ENCODE measurements at places on chromosomes 1 and 21.

- DNase-seq = no peak
These were observed 10.7 kb upstream of the TARBP1 start for GRCh38 chr1:234489698-234490077.

GRCh38 chr1:193519922-193520321 is 333.5 kb upstream of the B3GALT2 start:
- no peak for DNase-seq

DNA sequence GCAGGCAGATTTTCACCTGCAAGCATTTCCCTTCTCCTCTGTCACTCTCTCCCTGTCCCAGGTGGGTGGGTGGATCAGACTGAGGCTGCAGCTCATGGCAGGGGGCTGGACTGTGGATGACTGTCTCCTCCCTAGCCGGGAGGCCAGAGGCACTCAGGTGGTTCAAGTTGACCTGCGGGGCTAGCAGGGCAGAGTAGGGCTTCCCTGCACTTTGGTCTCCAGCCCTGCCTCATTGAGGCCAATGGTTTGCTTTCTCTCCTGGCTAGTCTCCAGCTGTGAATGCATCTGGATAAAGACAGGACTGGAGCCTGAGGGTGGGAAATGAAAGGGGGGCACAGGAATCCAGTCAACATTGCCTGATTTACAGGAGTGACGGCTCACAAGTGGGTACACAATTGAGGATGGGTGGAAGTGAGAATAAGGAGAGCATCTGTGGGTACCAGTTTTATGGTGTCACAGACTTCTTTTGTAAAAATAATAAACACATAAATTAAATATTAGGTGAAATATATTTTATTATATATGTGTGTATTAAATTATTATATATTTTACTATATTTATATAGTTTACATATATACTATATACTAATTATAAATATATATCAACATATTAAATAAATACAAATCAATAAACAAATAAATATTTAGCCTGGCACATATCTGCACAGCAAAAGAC is 25.6 kb downstream of the RUNX1 start:
- DNase-seq = no peak

GRCh38 chr1:53552146-53552861 is 93.1 kb downstream of the DMRTB1 start:
- no peak for DNase-seq

DNA sequence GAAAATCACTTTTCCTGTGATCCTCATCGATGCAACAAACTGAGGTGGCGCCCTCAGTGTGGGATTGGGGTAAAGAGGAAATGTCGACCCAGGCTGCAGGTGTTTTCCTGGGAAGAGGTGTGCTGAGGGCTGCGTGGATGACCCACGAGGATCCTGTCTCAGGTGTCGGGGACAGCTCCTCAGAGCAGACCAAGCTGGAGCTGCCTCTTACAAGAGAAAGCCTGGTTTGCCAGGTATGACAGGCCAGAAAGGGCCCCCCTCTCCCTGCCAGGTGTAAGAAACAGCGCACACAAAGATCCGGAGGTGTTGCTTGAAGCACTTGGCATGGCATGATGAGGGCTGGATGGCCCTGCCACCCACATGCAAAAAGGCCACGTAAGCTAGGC is 12.6 kb downstream of the FHAD1 start:
- no peak for DNase-seq

DNA sequence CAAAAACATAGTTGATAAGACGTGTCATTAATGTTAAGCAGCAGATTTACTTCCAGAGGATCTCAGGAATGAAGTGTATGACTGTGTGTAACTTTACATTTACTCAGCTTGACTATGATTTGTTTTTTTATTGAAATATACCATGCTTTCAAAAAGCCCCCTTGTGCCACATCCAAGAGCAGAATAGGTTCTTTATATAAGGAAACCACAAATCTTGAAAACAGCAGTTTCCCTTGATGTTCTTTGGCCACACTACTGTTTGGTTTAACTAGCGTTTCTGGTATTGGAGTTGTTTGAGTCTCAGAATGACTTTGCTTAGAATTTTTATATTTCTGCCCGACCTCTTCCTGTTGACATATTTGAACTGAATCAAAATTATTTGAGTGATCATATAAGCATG is 25.0 kb downstream of the LRRC8C start:
- DNase-seq = no peak

GRCh38 chr21:44815852-44816628 is 1.8 kb downstream of the SUMO3 start:
- no peak for DNase-seq

DNA sequence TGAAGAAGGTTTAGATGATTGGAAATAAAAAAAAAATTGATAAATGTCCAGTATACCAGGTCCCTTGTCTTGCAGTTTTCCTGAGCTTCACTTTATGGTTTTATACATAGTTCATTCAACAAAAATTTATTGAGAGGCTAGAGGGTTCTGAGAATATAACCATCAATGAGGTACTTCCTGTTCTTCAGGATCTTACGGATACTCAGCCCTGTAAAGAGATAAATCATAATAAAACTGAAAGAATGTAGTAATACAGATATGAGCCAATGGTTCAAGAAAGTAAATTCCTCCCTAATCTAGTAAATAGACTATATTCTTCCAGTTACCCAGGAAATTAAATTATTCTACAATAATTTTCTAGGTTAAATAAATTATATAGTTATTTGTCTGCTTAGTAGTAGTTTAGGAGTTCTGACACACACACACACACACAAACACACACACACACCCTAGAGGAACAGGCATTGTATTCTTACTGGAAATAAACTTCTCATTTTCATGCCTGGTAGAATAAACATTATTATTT is 70.4 kb upstream of the HMCN1 start:
- no peak for DNase-seq

- no peak for DNase-seq
These were observed 25.3 kb downstream of the CHI3L2 start for GRCh38 chr1:111252786-111253185.

DNA sequence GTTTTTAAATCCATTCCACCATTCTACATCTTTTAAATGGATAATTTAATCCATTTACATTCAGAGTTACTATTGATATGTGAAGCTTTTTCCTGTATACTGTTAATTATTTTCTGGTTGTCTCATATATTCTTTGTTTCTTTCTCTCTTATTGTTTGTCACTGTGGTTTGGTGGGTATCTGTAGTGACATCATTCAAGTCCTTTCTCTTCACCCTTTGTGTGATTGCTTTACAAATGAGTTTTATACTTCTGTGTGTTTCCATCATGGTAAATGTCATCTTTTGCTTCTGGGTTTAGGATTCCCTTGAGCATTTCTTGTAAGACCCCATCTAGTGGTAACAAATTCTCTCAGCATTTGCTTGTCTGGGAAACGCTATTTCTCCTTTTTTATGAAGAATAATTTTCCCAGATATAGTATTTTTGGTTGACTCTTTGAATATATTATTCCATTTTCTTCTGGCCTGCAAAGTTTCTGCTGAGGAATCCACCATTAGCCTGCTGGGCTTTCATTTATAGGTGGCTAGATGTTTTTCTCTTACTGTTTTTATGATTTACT is 10.2 kb downstream of the LY9 start:
- DNase-seq = no peak

DNA sequence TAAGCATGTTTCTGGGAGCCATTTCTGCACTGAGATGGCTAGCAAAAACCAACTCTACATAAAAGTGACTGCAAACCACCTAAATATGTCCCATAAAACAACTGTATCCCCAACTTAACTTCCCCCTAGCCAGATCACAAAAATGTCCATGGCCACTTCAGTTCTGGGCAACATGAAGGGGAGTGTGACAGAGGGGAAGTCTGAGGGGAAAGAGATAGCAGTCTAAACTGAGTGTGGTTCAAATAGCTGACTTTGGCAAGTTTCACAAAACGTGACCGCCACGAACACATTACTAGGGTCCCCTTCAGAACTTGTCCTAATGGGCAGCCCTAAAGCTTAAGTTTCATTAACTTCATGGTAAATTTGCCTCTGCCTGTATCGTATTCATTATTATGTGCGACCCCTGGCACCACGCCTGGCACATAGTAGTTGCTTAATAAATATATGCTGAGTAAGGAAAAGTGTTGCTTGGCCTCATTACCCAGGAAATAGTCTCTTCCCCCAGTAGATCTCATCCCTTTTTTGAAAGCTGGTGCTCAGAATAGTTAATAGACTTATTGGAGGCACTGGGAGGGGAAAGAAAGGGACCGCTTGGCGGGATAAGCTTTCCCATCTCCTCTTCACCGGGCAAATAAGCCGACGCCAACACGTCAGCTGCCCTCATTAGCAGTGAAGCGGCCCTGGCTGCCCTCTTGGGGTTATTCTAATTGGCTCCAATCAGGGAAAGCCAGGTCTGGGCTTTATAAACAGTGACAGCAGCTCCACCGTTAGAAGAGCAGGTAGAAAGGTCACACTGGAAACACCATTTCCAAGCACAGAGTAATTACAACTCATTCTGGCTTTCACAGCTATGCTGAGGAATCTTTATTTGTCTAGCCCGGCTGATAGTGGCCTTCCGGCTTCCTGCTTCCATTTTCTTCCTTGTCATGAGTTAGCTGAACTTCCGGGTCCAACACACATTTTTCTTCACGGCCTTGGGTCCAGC is 122.1 kb downstream of the LRIG2 start:
- DNase-seq = no peak

DNA sequence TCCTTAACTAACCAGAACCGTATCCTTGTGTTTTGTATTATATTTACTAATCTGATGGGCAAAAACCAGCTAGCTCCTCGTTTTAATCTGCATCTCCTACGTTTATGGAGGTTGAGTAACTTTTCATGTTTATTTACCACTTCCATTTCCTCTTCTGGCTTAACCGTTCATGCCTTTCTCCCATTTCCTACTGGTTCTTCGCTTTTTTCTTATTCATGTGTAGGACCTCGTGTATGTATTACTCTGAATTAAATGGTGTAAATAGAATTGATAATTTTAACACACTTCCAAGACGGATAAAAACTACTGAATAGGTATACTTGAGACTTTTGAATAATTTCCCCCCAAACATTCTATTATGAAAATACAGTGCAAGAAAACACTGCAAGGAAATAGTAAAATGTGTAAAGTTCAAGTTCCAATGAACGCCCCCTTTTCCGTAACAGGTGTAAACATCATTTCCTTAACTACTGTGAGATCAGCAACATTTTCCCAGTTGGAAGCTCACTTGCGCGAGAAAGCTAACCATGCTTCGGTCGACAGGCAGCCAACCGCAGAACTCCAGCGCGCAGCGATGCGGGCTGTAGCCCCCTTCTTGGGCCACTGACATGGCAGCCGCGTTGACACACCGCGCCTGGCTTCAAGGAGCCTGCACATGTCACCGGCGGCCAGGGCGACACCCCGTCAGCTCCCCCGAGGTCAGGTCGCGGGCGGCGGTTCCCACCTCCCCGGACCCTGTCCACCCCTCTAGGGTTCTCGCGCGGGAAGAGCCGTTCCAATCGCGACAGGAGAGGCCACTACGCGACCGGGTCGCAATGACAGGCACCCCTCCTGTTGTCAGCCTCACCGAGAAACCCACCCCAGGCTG is 816 bp downstream of the EDEM3 start:
- peak; percentile 12 for DNase-seq

- DNase-seq = no peak
These were observed 22.6 kb downstream of the COQ8A start for GRCh38 chr1:226962421-226963391.

GRCh38 chr1:86233403-86233802 is 76.8 kb upstream of the COL24A1 start:
- no peak for DNase-seq

DNA sequence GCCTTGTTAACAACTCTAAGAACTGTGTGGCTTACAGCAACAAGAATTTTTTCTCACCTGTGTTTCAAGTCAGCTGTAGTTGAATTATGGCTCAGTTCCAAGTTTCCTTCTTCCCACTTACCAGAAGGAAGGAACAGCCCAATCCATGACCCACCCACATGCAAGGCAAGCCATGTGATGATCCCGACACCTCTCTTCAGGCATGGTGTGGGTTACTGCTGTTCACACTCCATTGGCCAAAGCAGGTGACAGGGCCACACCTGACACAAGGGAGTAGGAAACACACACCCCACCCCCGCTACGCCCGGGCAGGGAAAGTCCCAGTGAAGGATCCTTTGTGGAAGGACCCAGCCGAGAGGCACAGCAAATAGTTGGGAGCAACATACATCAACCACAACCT is 36.3 kb downstream of the KCNJ15 start:
- DNase-seq = no peak

GRCh38 chr1:117661027-117661426 is 55.2 kb downstream of the TENT5C start:
- no peak for DNase-seq

DNA sequence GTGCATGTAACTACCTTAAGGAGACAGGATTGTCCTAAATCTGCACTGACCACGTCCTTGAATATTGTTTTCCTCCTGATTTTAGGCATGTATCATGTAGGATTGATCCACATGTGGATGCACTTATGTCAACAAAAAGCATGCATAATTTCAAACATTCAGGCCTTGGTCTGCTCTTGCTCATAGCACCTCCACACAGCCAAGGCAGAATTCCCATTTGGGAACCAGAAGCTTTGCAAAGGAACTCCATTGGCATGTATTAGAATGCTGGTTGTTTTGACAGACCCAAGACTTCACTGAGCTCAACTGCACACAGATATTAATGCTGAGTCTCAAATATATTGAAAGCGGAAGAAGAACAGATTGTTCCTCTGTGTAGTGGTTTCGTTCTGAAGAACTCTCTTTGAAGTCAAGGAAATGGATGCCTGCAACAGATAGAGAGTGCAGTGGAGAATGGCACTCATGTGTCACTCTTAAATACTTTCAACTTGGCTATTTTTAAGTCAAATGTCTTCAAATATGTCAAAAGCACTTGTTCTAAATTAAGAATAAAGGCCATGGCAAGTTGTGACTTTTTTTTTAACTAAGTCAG is 387.6 kb downstream of the LTN1 start:
- DNase-seq = no peak

- DNase-seq = no peak
These were observed 37.0 kb downstream of the PKP1 start for GRCh38 chr1:201320168-201320788.

DNA sequence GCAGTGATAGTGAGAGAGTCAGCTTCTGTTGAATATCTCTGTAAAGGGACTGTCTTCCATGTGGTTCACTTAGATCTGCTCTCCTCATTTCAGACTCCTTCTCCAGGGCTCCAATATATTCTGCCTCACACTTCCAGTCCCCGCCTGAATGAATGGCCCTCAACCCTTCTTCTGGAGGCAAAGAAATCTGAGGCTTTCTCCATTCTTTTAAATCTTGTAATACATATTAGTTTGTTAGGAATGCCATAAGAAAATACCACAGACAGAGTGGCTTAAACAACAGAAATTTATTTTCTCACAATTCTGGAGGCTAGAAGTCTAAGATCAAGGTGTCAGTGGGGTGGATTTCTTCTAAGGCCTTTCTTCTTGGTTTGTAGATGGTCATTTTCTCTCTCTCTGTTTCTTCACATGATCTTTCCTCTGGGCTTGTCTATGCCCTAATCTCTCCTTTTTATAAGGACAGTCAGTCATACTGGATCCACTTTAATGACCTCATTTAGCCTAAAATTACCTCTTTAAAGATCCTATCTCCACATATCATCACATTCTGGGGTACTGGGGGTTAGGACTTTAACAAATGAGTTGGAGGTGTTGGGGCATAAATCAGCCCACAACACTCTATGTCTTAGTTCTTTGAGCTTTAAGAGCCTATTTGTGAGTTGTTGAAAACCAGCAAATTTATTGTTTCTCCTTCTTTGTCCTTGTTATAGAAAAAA is 128.5 kb upstream of the KCNK2 start:
- no peak for DNase-seq

All from bronchial epithelial cell (primary cell).